ENCODE measurements at places on chromosomes 3 and 15. TPM values are rescaled to one million over a fixed set of nuclear protein-coding genes. Genes with fewer than 3 reads are reported as not detected.

The PLSCR5 gene
- not detected for polyA plus RNA-seq

The DGKG gene
- 0.83 TPM for polyA plus RNA-seq

The NMB gene
- 1.4 TPM for polyA plus RNA-seq

The GOLGA8S gene
- 0.48 TPM for polyA plus RNA-seq

The MRPL3 gene
- polyA plus RNA-seq: 72.7 TPM

DNA sequence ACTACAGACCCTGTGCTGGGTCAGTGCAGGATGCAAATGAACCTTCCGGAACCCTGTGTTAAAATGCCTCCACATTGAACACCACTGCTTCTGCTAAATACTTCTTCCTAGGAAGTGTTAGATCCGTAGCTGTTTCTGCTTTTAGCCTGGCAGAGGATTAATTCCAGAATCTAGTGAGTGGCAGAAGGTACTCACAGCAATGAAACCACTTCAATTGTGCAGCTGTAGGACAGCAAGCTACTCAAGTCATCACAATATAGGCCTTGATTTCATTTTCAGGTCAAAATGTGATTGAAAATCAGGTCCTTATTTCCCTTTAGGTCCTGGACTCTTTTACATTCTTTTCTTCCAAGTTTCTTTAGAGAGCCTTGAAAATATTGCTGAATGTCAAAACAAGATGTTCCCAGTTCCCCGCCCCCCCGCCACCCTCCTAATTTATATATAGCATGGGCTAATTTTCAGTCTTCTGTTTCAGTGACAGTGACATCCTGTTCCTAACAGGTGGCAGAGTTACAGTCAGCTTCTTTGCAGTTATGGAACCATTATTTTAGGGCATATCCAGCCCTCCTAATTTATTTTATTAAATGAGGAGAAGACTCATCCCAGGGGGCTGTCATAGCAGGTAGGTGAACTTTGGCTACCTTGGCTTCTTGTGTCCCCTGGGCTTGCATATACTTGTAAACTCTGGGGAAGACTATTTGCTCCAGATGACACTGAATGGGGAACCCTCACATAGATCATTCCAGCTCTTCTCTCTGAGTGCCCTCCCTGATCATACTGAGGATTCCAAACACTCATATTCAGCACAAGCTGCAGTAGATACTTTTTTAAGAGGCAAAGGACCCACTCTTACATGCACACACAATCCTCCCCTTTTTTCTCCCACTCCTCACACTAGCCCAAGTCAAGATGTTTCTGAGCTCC, 28.0 kb upstream of the ARNT2 start:
- DNase-seq: no peak

GRCh38 chr15:68594533-68595259, 15.9 kb downstream of the CORO2B start:
- DNase-seq: no peak

DNA sequence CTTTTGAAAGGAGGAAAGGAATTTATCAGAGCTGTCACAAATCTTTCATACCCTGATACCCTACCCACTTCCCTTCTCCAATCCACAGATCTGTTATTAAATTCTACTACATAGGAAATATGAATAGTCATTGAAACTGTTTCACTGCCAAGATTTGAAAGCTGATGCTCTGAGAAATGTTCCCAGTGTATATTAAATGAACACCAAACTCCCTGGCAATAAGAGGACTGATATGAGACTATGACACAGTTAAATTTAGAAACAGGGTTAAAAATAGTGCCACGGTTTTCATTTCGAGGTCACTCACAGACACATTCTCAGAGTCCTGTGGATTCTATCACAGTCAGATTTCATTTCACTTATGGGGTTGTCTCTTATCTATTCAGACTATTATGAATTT, 27.2 kb upstream of the GBE1 start:
- DNase-seq: peak; percentile 31

DNA sequence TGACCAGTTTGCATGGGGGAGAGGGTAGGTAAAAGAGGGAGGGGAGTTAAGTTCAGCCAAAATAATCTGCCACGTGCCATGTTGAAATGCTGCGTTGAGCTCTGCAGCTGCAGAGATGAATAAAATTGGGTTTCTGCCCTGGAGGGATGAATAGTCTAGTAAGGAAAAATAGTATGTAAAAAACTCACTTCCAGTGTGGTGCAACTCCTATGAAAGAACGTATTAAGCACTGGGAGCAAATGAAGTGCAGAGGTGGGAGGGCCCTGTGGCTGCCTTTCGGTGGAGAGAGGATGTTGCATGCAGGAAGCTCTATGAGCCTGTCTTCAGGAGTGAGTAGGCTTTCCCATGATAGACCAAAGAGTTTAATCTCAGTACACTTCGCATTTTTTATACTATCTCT, 8.6 kb downstream of the CEP63 start:
- DNase-seq: no peak

GRCh38 chr3:53949541-53949940, 57.9 kb upstream of the SELENOK start:
- DNase-seq: peak; percentile 11

DNA sequence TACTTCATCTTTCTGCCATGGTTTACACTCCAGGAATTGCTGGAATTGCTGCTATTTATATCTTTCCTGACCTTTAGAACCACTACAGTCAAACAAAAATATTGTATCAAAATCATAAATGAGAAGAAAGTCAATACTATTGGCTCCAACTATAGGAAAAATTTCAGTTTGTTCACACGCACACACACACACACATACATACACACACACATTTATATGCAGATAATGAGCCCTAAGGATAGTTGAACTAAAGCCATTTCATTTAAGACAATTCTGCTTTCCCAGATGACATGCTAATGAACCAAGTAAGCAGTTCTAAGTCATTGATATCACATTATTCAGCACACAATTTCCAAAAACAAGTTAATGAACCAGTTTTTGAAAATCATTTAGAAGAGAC, 627.3 kb downstream of the PLOD2 start:
- DNase-seq: no peak

DNA sequence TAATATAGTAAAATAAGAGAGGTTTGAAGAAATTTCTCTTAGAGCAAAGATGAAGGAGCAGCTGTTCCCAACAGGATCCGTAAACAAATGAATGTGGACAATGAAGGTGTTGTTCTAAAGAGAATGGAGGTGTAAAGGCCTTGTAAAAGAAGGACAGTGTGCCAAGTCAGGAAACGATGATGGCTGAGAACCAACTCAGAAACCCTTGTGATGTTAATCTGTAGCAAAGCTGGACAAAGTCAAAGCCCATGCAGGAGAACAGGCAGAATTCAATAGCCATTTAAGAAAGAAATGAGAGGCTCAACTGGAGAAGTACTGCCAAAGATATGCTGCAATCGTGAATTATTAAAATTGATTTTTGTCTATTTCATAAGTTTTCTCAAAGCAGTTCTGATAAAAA, 192.2 kb downstream of the MBNL1 start:
- DNase-seq: peak; percentile 17

DNA sequence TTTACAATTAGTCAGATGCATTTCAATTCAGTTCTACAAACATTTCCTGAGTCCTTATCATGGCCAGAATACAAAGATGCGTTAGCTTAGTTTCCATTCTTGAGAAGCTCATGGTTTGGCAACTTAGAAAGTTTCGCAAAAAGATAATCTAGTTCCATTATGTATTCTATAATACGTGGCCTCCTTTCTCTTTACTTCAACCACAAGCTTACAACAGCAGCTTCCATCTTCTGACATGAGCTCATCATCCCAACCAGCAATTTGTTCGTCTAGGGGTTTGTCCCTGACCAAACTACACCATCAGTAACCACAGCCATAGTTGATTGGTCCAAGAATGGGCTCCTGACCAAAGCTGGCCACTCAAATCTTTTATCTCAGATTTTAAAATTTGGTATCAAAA, 267.6 kb upstream of the TBC1D5 start:
- no peak for DNase-seq

DNA sequence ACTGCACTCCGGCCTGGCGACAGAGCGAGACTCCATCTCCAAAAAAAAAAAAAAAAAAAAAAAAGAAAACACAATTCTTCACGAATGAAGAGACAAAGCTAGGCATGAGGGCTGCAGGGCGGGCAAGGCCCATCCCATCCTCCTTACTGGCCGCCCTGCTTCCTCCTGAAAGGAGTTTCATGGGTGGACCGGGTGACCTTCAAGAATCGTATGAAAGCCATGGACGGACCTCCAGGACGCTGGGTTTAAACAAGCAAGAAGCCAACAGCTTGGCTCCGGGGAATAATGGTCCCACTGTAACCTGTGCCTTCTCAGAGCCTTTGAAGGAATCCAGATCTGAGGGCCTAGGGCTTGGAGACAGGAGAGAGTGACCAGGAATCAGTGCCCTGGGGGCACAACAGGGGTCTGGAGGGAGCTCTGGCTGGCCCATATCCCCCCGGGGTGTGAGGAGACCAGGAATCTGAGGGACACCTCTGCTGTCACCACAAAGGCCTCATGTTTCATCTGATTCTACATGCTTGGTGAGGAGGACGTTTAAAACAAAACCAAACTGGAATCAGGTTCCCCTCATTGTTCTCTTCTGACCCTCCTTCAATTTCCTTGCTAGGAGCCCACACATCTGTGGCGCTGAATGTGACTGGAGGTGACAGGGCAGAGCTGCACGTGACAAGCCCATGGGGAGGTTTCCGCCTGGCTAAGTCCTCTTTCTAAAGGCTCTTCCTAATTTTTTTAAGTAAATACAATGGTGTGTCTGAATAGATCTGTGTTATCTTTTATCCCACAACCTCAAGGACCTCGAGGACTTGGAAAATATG, 46.1 kb downstream of the WHAMM start:
- no peak for DNase-seq

DNA sequence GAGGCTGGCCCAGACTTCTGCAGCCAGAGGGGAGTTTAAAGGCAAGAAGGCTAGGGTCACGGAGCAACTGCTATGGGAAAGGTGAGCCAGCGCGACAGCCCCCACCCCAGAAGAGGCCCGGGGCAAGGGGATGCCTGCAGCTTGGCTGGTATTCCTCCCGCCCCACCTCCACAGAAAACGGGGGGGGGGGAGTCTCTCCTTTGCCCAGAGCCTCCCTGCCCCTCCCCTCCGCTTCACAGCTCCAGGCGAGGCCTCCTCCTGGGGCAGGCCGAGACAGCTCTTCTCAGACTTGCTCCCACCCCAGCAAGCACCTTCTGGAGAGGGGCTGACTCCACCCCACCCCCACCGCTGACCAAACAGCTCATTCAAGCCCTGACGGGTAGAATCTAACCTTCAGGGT, 13.4 kb downstream of the ANP32A start:
- DNase-seq: no peak

- no peak for DNase-seq
Measured at GRCh38 chr3:1404270-1404962, 311.6 kb downstream of the CNTN6 start.

DNA sequence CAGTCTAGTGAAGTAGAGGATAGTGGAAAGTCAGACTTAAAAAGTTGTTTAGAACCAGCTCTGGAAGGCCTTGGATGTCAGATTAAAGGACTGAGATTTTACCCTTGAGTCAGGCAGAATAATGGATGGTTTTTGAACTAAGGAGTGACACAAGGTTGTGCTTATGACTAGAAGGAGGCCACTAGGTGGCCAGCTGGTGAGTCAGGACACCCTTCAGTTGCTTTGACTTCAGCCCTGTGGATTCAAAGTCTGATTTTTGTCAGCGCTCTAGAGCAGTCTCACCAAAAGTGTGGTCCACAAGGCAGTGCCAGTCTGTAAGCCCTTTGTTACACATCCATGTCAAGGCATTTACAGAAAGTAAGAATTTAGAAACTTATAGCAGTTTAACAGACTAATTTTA, 3.8 kb upstream of the GABPB1 start:
- DNase-seq: peak; percentile 26

DNA sequence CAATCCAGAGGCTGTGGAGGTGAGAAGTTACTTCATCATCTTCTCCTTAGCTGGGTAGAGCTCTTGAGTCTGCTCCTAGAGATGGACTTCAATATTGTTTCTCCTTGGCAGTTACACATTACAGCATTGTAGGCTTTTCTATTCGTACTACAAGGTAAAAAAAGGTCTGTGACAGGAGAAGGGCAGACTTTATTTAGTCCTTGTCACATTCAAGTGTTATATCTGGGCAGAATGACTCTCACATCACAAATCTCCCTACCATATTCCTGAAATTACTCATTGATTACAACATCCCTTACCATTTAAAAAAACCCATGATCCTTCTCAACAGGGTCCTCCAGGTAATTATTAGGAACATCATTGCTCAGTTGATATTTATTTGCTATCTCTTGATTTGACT, 75.0 kb downstream of the AGBL1 start:
- DNase-seq: no peak
